ENCODE measurements at places on chromosomes 4 and X. TPM values are rescaled to one million over a fixed set of nuclear protein-coding genes. Genes with fewer than 3 reads are reported as not detected.

The ARSD gene
- 2.1 TPM for total RNA-seq

The PSAPL1 gene
- total RNA-seq = not detected

The MID1 gene
- 0.20 TPM for total RNA-seq

The NOX1 gene
- not detected for total RNA-seq

The CXCR3 gene
- total RNA-seq = 119 TPM

The DUSP21 gene
- not detected for total RNA-seq

The RASSF6 gene
- not detected for total RNA-seq

The ADH6 gene
- not detected for total RNA-seq

The NAP1L3 gene
- total RNA-seq = 0.64 TPM

The PAK3 gene
- total RNA-seq = 0.26 TPM

The CHRNA9 gene
- total RNA-seq = 0.18 TPM

The MAGEA2 gene
- not detected for total RNA-seq

The RS1 gene
- total RNA-seq = not detected

The SOD3 gene
- total RNA-seq = not detected

The TMEM31 gene
- not detected for total RNA-seq

The CENPVL2 gene
- not detected for total RNA-seq

The MAGEA11 gene
- total RNA-seq = not detected

The MEPE gene
- total RNA-seq = not detected

The RUFY3 gene
- total RNA-seq = 12.7 TPM

The GABRQ gene
- total RNA-seq = not detected

The CFP gene
- total RNA-seq = 2.7 TPM

The IBSP gene
- total RNA-seq = not detected

The GDPD2 gene
- 0.26 TPM for total RNA-seq

The RASL11B gene
- 0.14 TPM for total RNA-seq

The SOWAHB gene
- total RNA-seq = not detected

The KLHL13 gene
- 0.09 TPM for total RNA-seq

The SYN1 gene
- 0.15 TPM for total RNA-seq

The CPE gene
- total RNA-seq = not detected

The USP17L22 gene
- total RNA-seq = not detected

The PLRG1 gene
- 91.8 TPM for total RNA-seq

The PRSS12 gene
- not detected for total RNA-seq

Data from activated CD8-positive, alpha-beta memory T cell treated with anti-CD3 and anti-CD28 coated beads, Interleukin-2, amount 10 ng/mL, durations not matched to agents 7 days and 5 days (primary cell).